ENCODE measurements at places on chromosomes 7 and 10.

- no peak for DNase-seq
- peak overlapping the region; percentile 80 for H3K27ac ChIP-seq
- H3K4me3 ChIP-seq, result peak overlapping the region; percentile 83
- H3K27me3 ChIP-seq, result no peaks in the 10 kb centered on the region
- peaks cover 37% of the 10 kb centered on the region for H3K4me1 ChIP-seq
Measured at GRCh38 chr7:87598234-87599009, 2.3 kb downstream of the ABCB1 start.

GRCh38 chr10:77043420-77043763, 594.2 kb downstream of the KCNMA1 start:
- peaks cover 9% of the 10 kb centered on the region for H3K4me1 ChIP-seq
- no peak overlapping the region for H3K4me3 ChIP-seq
- no peak for DNase-seq
- no peaks in the 10 kb centered on the region for H3K27me3 ChIP-seq
- no peak overlapping the region for H3K27ac ChIP-seq

GRCh38 chr10:123139521-123140163, 3.9 kb downstream of the HMX3 start:
- H3K4me3 ChIP-seq, result peak overlapping the region; percentile 9
- peaks cover 67% of the 10 kb centered on the region for H3K4me1 ChIP-seq
- H3K36me3 ChIP-seq, result peaks cover 2% of the 10 kb centered on the region
- H3K27me3 ChIP-seq, result peaks cover 63% of the 10 kb centered on the region
- no peak for DNase-seq
- no peak overlapping the region for H3K27ac ChIP-seq

- no peaks in the 10 kb centered on the region for H3K4me1 ChIP-seq
- no peak for DNase-seq
- no peaks in the 10 kb centered on the region for H3K36me3 ChIP-seq
- H3K27me3 ChIP-seq, result peaks cover 14% of the 10 kb centered on the region
Measured at GRCh38 chr7:132061937-132062336, 505.5 kb upstream of the PODXL start.

- H3K4me1 ChIP-seq, result peaks cover 49% of the 10 kb centered on the region
- no peaks in the 10 kb centered on the region for H3K27me3 ChIP-seq
- peak; percentile 99 for DNase-seq
Measured at GRCh38 chr7:149284850-149285585, 23.0 kb downstream of the ZNF783 start.

DNA sequence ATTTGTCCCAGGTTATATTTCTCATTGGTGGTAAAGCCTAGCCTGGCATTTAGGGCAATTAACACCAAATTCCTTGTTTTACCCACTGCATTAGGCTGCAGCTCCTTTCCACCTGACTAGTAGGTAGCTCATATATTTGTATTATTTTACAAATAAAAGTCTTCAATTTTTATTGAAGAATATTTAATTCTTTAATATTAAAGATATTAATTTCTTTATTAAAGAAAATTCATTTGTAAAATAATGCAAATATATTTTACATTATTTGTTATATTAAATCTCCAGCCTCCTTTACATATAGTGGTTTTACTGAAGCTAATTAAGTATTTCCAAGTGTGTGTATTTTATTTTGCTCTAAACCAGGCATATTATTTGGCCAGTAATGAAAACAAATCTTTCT, 361.2 kb downstream of the GPR158 start:
- H3K27ac ChIP-seq, result no peak overlapping the region
- H3K4me3 ChIP-seq, result no peak overlapping the region
- no peaks in the 10 kb centered on the region for H3K4me1 ChIP-seq
- H3K27me3 ChIP-seq, result no peaks in the 10 kb centered on the region
- no peaks in the 10 kb centered on the region for H3K36me3 ChIP-seq
- DNase-seq, result no peak

DNA sequence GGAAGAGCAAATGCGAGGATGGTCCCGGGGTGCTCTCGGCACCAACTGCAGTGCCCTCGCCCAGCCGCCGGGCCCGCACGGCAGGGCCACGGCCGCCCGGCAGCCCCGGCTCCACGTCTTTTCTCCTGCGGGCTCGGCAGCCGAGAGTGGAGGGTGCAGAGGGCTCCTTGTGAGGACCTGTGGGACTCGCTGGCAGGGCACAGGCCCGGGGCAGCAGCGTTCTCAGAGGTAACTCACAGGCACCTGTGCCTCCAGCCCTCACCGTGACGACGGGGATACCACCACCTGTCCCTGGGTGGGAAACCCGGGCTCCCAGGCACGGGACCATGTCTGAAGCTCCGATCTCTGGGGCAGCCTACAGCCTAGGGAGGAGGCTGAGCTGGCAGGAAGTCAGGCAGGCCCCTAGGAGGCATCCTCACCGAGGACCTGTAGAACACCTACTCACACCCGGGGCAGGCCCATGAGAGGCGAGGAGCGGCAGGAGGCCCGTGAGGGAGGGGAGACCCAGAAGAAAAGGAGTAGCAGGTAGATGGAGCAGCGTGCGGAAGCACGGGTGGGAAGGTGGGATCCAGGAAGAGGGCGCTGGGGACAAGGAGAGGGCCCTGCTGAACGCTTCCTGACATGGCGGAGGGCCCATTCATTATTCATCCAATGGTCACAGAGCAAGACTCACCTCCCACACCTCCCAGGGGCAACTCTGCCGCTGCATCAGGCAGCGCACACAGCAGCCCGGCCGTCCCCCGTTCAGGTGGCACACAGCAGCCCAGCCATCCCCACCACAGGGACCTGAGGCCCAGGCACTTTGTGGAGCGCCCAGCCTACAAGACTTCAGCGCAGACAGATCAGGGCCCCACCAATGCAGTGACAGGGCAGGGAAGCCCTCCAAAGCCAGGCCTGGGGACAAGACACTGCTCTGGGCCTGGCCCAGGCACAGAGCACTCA, 244.9 kb downstream of the MAD1L1 start:
- peak overlapping the region; percentile 62 for H3K27ac ChIP-seq
- DNase-seq, result peak; percentile 22
- H3K4me3 ChIP-seq, result no peak overlapping the region
- peaks cover 3% of the 10 kb centered on the region for H3K36me3 ChIP-seq

GRCh38 chr10:73586583-73586984, 4.6 kb downstream of the USP54 start:
- no peaks in the 10 kb centered on the region for H3K27me3 ChIP-seq
- H3K27ac ChIP-seq, result no peak overlapping the region
- H3K4me3 ChIP-seq, result no peak overlapping the region
- no peak for DNase-seq
- peaks cover 6% of the 10 kb centered on the region for H3K4me1 ChIP-seq
